ENCODE measurements at places on chromosomes 11 and 22. TPM values are rescaled to one million over a fixed set of nuclear protein-coding genes. Genes with fewer than 3 reads are reported as not detected.

DNA sequence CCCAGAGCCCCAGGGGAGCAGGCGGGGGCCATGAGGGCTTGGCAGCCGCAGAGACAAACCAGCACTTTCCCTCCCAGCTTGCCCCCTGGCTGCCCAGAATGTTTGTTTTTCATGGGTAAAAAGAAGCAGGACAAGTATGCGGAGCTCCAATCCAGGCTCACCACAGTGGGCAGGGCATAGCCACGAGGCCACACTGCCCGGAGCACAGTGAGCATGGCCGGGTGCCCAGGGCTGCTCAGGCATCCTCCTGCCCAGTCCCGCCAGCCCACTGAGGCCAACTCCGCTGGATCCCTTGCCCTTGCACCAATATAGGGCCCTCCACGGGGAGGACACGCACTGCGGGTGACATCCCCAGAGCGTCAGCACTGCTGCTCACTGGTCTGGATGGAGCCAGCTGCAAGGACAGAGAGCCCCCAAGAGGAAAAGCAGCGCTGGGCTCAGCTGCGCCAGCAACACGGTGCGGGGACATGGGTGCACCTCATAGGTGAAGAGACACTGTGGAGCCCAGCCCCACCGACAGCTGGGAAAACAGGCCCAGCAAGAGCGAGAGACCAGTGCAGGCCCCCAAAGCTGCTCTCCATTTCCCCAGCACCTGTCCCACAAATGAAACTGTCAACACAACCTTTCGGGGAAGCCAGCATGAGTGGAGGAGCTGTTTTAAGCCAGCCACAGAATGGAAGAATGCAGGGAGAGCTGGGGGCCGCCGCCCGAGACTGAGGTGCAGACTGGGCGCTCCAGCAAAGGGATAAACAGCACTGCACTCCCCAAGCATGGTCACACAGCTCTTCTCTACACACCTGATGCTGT is 24.8 kb downstream of the ARVCF start:
- no peak for ATAC-seq

- ATAC-seq, result no peak
Observed at GRCh38 chr11:37951996-37952395, 1354.0 kb upstream of the RAG2 start.

GRCh38 chr22:33883961-33884808 is 36.1 kb downstream of the LARGE1 start:
- no peak for ATAC-seq

DNA sequence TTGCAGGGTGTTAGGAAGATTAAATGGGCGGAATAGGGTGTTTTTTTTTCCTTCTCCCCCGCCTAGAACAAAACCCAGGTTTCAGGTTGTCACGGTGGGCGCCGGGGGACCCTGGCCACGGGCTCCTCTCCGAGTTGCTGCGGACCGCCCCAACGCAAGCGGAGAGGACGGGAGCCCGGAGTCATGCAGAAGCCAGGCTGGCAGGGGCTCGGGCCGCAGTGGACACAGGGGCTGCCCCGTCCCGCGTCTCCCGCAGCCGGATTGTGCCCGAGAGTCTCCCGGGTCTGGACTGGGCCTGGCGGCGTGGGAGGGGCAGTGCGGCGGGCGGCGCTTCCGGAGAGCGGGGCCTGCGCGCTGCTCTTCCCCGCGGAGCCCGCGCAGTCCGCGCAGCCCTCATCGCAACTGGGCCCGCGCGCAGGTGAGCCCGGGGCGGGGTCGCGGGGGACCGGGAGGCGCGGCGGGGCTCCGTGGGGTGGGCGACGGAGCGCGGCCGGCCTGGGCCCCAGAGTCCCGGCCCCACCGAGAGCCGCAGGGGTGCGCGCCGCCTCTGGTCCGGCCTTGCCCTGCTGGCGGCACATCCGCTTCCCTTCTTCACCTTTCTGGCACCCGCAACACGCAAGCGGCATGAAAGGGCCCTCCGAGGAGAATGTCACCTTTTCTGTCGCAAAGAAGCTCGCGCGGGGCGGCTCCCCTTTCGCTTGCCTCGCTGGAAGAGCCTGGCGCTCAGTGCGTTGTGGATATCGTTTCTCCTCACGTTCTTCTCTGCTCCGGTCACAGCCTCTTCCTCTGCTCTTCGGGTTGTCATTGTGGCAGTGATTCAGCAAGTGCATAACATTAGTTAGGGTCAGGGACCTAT is at the start of gene TIRAP:
Gene TIRAP (plus strand): TSS at position 358 of the 856 bp plus-strand sequence. CDS start 7,802 bp downstream, outside the sequence.
- peak; percentile 91 for ATAC-seq

GRCh38 chr11:74929431-74930363 is 19.2 kb downstream of the XRRA1 start:
- ATAC-seq, result peak; percentile 79

- no peak for ATAC-seq
Observed at GRCh38 chr11:67556244-67556643, 27.4 kb upstream of the GSTP1 start.

- ATAC-seq, result peak; percentile 91
Observed at GRCh38 chr11:64358907-64359711, at the start of gene RPS6KA4. Gene RPS6KA4, plus strand, starts transcription at chr11:64359162. Its CDS starts 74 bp downstream, at chr11:64359236.

GRCh38 chr11:11478687-11479086 is 125.6 kb upstream of the CSNK2A3 start:
- ATAC-seq, result no peak

DNA sequence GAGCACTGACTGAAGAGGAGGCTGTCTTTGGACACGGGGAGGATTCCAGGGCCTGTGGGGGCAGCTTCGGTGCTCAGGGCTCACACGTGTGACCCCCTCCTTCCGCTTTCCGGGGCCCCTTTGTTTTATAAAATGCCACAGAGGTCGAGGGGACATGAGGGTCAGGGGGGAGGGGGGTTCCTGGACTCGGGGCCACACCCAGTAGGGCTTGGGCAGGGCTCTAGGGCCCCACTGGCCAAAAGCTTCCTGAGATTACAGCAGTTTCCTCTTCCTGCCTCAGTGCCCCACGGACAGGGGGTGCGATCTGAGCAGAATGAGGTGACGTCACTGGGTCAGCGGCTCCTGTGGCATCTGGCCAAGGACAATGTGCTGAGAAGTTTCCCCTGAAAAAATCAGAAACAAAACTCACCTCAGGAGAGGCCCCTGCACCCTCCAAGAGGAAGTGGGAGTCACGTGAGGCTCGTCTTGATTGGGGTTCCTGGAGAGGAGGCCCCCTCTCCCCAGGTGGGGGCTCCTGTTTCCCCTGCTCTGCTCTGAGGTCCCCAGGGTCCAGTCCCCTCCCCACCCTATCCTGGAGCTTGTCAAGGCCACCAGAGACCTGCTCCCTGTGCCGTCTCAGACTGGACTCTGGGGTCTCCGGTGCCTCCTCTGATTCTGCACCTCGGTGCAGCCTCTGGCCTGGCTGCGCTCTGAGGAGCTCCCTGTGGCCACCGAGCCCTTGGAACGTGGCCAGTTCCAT is 6.4 kb upstream of the IFITM3 start:
- peak; percentile 84 for ATAC-seq

GRCh38 chr11:130721736-130722135 is 194.5 kb downstream of the SNX19 start:
- no peak for ATAC-seq

- ATAC-seq, result no peak
Observed at GRCh38 chr22:43432883-43433415, 21.1 kb downstream of the MPPED1 start.

APLNR gene
- 2.2 TPM for total RNA-seq

SLC25A18 gene
- total RNA-seq, result 1.6 TPM

MPPED2 gene
- total RNA-seq, result 17.9 TPM

HSPB2 gene
- 0.78 TPM for total RNA-seq

WNT11 gene
- total RNA-seq, result 3.3 TPM

Measured in gastroesophageal sphincter (tissue), 4 donors.